Ecto neural progenitor cell (in vitro differentiated cells): ENCODE measurements at places on chromosomes 11 and 22.
A peak's percentile ranks its signal among the peaks of the same experiment; 100 is the strongest.

DNA sequence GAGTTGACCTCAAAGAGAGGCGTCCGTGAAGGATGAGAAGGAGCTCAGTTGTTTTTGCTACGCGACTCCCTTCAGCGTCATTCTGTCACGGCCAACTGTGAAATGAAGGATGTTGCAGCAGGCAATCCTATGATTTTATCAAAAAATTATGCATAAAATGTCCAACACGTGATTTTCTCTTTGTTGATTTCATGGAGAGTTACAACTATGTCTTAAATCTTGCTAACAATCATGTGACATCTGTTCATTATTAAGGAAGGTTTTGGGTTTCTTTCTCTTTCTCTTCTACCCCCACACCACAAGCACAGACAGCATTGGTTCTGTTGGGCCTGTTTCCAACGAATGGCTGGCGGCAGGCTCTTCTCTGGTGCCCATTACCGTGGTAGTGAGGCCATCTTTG lies 3.7 kb downstream of the KRTAP5-4 start:
- DNase-seq, result no peak

GRCh38 chr11:129061492-129062230 lies 119.0 kb upstream of the TP53AIP1 start:
- DNase-seq, result no peak

GRCh38 chr11:91755951-91756707 lies 468.5 kb upstream of the FAT3 start:
- DNase-seq, result no peak

DNA sequence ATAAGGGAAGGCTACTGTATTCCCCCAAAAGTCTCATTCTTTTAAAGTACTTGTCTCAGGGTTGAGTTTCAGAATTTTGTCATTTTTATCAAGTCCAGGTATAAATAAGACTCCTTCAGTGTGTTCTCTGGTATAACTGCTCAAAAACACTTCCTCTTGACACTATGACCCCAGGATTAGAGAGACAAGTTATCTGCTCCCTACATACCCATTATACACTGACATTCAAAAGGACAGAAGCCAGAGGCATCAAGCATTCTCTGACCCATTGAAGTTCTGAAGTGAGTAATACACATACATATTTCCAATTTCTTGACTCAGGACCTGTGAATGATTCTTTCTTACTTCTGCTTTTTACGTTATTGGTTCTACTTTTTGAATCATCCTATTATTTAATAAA lies 447.8 kb upstream of the CNTN5 start:
- DNase-seq, result no peak

GRCh38 chr11:102771351-102771750 lies 9.1 kb downstream of the MMP10 start:
- no peak for DNase-seq

DNA sequence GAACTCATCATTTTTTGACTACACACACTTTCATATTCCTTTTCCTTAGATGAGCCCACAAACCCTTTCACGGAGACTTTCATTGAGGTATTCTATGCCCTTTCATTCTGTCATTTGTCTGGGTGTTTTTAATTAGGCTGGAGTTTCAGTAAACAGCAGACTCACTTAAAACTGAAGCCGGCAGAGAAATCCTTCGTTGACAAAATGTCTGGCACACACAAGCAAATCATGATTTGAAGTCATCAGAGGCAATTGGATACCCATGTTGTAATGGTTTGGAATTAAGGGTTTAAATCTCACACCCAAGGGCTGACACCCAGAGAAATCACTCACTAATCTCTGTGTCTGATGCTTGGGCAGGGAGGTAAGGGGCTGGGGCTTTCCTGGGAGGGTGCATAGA lies 127.1 kb downstream of the EHF start:
- no peak for DNase-seq

- no peak for DNase-seq
These were observed 85.0 kb upstream of the RCN1 start for GRCh38 chr11:32005786-32006416.

- DNase-seq, result no peak
These were observed 48.8 kb downstream of the EXT2 start for GRCh38 chr11:44143987-44144909.

DNA sequence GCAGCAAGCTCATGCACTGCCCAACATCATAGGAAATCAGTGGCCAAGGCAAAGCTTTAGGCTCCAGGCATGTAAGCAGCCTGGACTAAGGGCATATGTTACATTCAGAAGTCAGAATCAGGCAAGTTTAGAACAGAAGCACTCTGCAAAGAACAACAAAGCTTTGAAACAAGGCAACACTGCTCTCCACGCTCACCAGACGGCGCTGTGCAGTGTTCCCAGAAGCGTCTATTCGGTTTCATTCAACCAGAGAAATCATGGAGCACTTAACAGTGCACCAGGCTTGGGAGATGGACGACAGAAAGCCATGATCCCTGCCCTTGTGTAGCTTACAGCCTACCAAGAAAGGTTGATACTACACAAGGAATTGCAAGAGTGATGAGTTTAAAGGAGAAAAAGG lies 555.8 kb downstream of the BUD13 start:
- DNase-seq, result no peak

GRCh38 chr22:39476664-39477063 lies 19.9 kb downstream of the MGAT3 start:
- DNase-seq, result no peak

GRCh38 chr11:41950470-41951143 lies 491.2 kb upstream of the LRRC4C start:
- peak; percentile 52 for DNase-seq

DNA sequence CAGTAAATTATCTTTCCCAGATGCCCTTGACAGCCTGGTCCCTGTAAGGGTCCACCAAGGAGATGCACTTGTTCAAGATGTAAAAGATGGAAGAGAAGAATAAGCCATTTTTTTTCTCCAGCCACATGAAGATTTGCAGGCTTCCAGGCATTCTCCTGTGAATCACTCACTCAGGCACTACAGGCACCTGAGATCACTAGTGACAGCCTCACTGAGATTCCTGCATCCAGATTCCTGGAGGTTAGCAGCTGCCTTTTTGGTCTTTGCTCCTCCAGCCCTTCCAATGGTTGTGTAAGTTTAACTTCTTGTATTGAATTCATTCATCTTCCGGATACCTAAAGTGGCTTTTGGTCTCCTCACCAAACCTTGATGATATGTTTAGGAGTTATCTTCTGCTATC lies 630.2 kb upstream of the CADM1 start:
- DNase-seq, result no peak

- DNase-seq, result peak; percentile 76
These were observed 17.5 kb downstream of the FGF3 start for GRCh38 chr11:69801513-69802335.

- no peak for DNase-seq
These were observed 108.6 kb upstream of the RASSF10 start for GRCh38 chr11:12900496-12900895.

GRCh38 chr22:48573766-48574165 lies 1253.9 kb downstream of the BRD1 start:
- no peak for DNase-seq

DNA sequence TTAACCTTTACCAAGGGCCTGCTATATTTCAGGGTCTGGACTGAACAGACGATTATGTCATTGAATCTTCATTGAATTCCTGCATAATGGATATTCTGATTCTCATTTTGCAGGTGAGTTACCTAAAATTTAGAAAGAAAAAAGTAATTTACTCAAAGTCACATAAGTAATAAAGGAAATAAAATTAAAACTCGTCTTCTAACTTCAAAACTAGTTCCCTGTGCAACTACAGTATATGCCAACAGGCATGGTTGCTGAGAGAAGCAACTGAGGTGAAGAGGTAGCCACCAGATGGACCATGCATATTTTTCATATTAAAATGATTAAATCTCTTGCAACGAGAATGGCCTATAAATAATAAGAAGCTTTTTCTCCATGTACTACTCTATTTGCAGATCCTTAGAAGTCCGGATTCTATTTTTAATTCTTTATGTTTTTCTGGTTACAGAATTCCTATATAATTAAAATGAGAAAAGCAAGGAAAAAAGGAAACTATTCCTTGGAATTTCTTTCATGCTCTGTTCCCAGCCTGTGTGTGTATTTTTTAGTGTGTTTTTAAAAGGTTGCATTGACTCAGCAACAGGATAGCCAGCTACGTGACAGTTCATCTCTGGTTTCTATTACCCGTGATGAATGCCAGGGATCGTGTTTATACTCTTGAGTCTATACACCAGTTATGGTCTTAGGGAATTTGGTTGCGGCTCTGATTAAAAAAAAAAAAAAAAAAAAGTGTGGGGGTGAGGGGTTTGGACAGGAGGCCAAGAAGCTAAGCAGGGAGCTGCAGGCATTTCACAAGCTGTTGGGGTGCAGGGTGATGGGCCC lies 186.8 kb downstream of the ETS1 start:
- DNase-seq, result no peak

- no peak for DNase-seq
These were observed 728.2 kb downstream of the LUZP2 start for GRCh38 chr11:25225078-25225477.

- DNase-seq, result no peak
These were observed 775.6 kb downstream of the BRD1 start for GRCh38 chr22:49052023-49052538.

GRCh38 chr22:39259666-39260065 lies 14.9 kb upstream of the PDGFB start:
- no peak for DNase-seq

- no peak for DNase-seq
These were observed 1.3 kb downstream of the PRPF19 start for GRCh38 chr11:60905047-60905446.

GRCh38 chr11:69034123-69034867 lies 14.4 kb upstream of the TPCN2 start:
- DNase-seq, result no peak

- DNase-seq, result no peak
These were observed 143.7 kb upstream of the SORL1-AS1 start for GRCh38 chr11:121596195-121597155.

GRCh38 chr11:77418971-77419597 lies 54.8 kb downstream of the PAK1 start:
- DNase-seq, result no peak

DNA sequence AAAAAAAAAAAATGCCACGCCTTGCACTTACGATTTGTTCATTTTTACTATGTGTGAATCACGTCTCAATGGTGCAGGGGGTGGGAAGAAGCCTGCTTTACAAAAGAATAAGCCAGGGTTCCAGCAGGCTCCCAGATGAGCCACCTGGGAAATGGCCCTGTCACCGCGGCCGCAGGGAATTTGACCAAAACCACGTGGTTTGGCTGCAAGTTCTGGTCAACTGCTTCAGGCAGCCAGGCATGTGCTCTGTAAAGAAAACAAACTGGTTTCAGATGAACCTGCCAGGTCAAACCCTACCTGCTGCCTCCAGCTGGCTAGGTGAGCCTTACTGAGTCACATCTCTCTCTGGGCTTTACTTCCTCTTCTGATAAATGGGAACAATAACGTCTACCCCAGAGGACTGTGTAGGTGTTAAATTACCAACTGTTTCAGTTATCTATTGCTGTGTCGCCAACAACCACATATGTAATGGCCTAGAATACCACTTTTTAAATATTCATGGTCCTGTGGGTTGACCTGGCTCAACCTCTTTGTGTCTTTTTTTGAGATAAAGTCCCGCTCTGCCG lies 30.5 kb upstream of the GCAT start:
- DNase-seq, result no peak

DNA sequence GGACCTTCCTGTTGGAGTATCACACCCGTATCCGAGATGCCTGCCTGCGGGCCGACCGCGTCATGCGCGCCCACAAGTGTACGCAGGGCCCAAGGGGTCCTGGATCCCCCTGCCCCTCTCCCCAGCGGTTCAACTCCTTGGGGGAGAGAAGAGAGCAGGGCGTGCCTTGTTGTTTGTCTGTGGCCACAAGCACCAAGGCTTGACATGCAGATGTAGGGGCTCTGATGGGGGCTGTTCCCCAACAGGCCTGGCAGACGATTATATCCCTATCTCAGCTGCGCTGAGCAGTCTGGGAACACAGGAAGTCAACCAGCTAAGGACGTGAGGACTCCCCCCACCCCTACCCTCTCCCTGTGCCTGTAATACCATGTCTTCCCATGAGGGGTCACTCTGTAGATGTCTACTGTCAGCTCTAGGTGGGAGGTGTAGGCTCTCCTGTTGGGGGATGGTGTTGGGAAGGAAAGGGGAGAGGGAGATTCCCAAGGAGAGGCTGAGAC lies 6.8 kb downstream of the CFL1 start:
- DNase-seq, result no peak

- DNase-seq, result no peak
These were observed 38.0 kb downstream of the MYH9 start for GRCh38 chr22:36349726-36350125.

GRCh38 chr11:103624708-103625623 lies 411.5 kb upstream of the DDI1 start:
- DNase-seq, result no peak

DNA sequence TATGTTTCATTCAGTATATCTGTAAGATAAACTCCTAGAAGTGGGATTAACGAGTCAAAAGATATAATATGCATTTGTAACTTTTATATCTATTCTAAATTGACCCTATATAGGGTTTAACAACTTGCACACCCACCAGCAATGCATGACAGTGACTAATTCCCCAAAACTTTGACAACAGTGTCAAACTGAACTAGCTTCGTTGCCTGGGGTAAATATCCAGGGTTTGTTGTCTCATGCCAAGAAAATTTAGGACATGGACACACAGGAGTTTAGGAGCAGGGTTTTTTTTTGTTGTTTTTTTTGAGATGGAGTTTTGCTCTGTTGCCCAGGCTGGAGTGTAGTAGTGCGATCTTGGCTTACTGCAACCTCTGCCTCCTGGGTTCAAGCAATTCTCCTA lies 5.1 kb downstream of the SNU13 start:
- no peak for DNase-seq

DNA sequence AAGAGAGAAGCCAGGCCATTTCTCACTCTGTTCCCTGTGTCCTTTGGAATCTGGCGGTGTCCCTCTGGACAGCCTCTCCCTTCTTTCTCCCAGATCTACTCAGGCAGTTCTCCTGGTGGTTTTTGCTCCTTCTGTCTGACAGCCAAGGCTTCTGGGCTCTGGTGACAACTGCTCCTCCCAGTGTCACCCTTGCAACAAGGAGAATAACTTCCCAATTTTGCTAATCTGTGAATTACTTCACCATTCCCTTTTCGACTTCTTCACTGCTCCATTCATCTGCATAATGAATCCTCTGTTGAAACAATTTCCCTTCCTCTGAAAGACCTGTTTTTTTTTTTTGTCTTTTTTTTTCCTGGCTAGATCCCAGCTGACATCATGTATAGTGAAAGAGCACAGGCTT lies 56.3 kb upstream of the PDE3B start:
- DNase-seq, result no peak

DNA sequence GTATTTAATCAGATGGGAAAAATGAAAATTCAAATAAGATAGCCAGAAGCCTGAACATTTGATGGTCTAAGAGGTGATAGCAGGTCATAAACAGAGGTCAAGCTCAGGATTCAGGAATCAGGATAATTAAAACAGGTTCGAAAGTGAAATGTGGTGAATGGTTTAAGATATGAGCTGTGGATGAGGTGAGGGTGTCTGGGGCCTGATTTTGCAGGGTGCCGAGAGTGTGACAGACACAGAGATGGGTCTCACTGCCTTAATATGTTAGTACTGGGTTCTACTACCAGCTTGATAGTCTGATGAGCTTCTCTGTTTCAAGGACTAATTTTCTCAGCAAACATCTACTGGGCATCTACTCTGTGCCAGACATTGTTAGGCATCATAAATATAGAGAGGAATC lies 19.9 kb upstream of the EMSY start:
- DNase-seq, result no peak
